ENCODE measurements at places on chromosomes 1 and 21.

DNA sequence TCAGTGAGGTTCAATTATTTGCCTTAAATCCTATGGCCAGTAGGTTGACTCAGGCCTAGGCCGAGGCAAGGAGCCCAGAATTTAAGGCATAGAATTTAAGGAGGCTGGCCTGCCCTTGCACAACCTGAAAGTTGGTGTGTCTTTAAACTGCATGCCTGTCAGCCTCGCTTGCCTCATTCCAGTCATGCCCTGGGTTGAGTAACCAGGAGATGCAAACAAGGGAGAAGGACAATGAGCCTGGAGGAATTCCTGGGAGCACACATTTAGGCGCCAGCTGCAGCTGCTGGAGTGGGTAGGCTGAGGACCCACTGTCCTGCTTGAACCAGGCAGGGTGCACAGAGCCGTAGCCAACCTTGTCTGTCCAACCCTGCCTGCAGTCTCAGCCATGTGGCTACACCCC lies 11.7 kb downstream of the CD2 start:
- DNase-seq = no peak

- DNase-seq = no peak
These were observed 8.9 kb downstream of the TAGLN2 start for GRCh38 chr1:159916242-159917051.

- no peak for DNase-seq
These were observed 27.8 kb downstream of the ECE1 start for GRCh38 chr1:21262293-21263051.

DNA sequence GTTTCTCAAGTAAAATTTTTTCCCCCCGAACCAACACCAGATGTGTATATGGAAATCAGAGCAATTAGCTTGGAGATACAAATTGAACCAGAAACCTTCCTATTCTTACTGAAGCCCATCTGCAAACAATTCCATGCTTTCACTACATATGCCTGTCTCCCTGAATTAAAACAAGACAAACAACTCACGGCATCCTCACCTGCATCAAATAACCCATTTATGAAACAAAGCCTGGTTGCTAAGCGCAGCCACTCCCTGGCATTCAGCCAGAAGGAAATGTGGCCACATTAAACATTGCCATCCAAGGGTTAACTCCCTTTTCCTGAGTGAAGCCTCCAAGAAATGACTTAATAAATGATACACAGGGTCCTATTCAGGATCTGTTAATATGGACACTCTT lies 55.3 kb downstream of the APP start:
- no peak for DNase-seq

GRCh38 chr1:28507646-28508434 lies 2.0 kb downstream of the RCC1 start:
- DNase-seq = peak; percentile 34

DNA sequence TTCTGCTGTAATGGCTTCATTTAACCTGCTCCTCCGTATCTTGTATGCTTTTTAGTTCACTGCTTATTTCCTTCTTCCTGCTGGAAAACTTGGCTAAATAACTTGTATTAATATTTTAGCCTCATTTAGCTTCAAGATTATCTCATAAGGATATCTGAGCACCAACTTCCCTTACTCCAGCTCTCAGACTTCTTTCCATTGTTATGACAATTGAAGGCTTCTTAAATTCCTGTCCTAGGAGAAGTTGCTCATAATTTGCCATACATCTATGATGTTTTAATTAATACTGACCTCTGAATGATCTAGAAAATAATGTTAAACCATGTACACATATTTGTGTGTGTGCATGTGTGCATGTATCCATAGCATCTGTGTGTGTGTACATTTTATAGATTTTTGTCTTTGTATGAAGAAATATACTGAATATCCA lies 1524.4 kb upstream of the TPTE start:
- no peak for DNase-seq

DNA sequence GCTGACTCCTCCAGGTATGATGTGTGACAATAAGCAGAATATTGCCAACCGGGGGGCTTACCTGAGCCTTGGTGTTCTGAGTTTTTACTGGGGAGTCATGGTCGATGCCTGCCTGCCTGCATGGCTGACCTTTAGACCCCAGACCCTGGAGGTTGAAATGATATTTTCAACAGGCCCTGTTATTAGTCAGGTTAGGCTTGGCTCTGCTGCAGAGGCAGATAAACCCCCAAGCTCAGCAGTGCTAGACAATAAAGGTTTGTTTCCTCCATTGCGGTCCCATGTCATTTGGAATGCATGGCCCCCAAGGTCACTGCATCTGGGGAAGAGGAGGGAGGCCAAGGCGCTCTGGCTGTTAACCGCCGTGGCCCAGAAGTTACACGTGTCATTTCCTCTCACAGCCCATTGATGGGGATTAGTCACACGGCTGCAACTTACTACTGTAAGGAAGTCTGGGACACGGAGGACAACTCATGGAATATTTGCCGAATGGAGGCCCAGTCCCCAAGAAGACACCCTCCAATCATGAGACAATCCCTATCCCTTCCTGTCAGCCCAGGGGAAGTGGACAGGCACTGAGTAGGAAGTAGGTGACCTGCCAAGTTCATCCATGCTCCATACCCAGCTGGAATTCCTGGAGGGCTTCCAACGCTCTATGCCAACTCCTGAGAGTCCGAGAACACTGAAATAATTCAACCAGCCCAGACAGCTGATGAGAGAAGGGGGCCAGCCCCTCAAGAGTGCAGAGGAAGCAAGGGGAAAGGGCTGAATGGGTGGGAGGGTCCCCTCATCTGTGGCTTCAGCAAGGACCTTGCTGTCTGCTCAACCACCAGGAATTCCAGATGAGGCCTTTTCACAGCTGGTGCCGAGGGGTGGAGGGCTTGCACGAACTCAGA lies 97.3 kb downstream of the TAS1R2 start:
- DNase-seq = no peak

DNA sequence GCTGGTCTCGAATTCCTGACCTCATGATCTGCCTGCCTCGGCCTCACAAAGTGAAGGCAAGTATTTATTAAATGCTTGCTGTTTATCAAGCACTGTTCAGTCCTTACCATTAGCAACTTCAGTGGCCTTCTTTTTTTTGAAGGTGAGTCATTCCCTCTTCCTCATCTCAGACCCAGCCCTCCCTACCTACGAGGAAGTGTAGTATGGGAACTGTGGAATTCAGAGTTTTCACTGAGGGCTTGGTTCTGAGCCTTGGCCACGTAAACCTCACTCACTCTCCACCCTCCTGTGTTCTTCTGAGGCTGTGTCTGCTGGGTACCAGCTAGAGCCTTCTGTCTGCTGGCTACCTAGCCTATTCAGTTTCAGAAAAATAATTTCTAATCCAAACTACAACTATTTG lies 218.3 kb upstream of the SGIP1 start:
- DNase-seq = no peak
